ENCODE measurements at places on chromosomes 5 and 9.

DNA sequence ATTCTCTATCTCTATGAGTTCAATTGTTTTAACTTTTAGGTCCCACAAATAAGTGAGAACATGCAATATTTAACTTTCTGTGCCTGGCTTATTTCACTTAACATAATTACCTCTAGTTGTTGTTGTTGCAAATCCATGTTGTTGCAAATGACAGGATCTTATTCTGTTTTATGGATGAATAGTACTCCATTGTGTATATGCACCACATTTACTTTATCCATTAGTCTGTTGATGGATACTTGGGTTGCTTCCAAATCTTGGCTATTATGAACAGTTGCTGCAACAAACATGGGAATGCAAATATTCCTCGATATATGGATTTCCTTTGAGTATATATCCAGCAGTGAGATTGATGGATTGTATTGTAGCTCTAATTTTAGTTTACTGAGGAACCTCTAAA, 36.3 kb downstream of the MEGF9 start:
- DNase-seq, result no peak

DNA sequence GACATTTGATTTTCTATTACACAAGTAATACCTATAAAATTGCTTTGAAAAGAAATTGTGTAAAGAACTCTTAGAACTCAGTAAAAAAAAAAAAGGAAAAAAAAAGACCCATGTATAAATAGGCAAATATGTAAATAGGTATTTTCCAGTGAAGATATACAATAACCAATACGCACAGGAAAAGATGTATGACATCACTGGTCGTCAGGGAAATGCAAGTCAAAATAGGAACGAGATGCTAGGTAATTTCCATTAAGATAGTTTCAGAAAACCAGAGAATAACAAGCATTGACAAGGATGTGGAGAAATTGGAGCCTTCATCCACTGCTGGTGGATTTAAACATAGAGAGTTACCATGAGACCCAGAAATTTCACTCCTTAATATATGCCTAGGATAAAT, 708.8 kb downstream of the MTRR start:
- no peak for DNase-seq

DNA sequence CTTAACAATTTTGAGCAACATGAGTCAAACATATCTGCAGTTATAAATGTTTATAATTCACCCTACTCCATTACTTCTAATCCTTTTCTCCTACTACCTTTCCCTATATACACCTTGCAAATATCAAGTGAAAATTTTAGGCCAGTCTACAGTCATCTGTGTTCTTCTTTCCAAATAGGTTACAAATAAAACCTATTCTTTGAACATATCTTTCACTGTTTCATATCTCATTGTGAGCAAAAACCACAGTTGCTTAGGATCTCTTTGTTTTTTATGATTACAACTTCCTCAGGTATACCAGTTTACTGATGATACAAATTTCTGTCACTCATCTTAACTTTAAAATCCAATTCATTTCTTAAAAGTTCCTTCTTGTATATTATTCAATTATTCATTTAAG, 34.4 kb downstream of the RFX3 start:
- no peak for DNase-seq

DNA sequence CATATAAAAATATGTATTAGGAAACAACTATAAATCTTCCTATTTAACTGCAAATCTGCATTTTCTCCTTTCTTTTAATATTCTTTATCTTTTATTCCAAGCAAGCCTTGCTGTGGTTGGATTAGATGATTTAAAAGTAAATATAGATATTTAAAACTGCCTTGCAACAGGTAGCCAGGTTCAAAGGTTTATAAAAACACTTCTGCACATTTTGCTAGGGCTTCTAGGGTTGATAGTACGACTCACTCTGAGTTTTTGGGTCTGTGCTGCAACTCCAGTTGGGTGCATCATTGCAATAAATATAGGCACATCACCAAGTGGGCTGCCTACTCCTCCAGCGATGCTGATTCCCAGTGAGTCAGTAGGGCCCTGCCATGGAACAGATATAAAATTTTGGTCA, 167.7 kb downstream of the MPDZ start:
- no peak for DNase-seq

DNA sequence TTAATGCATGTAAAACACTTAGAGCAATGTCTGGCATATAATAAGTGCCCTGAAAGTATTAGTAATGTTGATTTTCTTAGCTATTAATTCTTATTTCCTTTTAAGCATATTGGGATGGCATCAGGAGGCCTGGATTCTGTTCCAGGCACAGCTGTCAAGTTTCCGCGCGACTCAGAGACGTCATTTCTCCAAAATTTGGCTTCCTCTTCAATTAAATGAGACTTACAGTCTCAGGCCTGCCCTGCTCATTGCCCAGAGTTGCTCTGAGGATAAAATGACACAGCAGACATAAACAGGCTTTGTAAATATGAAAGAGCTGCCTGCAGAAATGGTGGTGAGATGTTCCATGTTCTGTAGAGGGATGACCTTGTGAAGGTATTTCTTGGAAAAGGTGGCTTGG, 159.8 kb upstream of the GLRA1 start:
- no peak for DNase-seq

DNA sequence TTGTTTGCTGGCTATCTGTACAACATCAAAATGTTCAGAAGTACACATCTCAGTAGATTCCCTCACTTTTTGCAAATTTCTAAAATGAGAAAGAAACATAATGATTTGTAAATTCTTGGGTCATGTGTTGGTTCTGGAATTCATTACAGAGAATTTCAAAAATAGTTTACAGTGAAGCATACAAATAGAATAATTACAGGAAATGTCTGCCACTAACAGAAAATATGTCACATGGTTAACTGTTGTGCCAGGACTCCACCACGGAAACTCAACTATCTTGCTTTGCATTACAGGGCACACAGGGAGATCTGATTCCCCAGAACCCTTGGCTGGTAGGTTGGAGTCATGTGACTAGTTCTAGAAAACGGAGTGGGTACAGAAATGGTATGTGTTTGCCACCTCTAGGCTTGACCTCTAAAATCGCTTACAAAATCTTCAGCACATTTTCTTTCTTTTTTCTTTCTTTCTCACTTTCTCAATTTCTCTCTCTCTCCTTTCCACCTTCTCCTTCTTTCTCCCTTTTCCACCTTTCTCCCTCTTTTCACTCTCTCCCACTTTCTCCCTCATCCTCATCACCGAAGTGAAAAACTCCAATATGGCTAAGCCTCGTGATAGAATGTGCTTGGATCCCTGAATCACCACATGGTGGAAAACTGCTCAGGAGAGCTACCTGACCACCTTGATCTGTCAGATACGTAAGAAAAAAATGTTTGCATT, 32.4 kb downstream of the RASEF start:
- no peak for DNase-seq

DNA sequence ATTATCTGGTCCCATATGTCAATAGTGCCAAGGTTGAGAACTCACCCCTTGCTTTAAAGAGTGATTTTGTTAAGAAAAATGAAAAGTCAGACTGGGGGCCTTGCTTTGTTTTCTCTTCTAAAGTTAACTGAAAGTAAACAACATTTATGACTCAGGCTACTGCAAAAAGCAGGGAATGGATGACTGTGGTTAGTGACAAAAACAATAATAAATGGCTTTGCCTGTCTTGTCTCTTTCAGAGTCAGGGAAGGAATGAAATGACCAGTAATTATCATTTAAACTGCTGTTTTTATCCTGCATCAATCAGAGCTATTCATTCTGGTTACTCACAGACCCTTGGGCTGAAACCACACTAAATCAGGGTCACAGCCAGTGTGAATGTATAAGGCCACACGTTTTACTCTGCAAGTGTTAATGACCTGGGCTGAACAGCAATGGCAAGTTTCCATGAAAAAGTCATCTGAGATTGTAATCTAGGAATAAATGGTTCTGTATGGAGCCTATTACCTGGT, 112.2 kb downstream of the ZNF608 start:
- no peak for DNase-seq

GRCh38 chr5:14081791-14082190, 61.4 kb upstream of the TRIO start:
- DNase-seq, result no peak

DNA sequence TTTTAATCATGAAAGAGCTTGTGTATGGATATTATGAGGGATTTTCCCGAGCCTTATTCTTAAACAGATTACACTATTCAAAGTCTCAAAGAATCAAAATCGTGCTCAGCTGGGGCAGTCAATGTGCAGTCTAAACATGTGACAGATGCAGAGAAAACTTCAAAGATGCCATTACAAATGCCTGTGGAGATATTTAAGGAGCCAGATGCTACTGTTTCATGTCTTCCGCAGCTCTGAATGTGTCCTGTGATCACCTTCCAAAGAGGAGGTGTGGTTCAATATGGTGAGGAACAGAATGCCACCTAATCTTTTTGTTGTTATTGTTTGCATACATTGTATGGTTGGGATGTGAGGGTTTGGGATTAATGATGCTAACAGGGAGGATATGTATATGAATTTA, 593.3 kb upstream of the ARRDC3 start:
- no peak for DNase-seq

- DNase-seq, result no peak
Observed at GRCh38 chr9:73029346-73029745, 76.5 kb upstream of the ALDH1A1 start.

- DNase-seq, result no peak
Observed at GRCh38 chr9:32573821-32574220, 862 bp upstream of the NDUFB6 start.

GRCh38 chr9:5113994-5114748, 71.3 kb downstream of the INSL6 start:
- DNase-seq, result no peak

DNA sequence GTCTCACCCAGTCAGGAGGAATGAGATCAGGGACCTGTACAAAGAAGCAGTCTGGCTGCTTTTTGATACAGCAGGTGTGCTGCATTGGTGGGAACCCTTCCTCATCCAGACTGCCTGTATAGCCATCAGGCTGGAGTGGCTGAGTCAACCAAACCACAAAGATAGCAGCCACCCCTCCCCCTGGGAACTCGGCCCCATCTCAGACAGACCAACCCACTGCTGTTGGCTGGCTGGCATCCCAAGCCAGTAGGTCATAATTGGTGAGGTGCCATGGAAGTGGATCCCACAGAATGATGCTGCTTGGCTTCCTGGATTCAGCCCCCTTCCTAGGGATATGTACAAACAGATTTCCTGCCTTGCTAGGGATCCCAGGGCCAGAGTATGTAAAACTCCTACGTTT, 60.9 kb downstream of the YTHDC2 start:
- no peak for DNase-seq

DNA sequence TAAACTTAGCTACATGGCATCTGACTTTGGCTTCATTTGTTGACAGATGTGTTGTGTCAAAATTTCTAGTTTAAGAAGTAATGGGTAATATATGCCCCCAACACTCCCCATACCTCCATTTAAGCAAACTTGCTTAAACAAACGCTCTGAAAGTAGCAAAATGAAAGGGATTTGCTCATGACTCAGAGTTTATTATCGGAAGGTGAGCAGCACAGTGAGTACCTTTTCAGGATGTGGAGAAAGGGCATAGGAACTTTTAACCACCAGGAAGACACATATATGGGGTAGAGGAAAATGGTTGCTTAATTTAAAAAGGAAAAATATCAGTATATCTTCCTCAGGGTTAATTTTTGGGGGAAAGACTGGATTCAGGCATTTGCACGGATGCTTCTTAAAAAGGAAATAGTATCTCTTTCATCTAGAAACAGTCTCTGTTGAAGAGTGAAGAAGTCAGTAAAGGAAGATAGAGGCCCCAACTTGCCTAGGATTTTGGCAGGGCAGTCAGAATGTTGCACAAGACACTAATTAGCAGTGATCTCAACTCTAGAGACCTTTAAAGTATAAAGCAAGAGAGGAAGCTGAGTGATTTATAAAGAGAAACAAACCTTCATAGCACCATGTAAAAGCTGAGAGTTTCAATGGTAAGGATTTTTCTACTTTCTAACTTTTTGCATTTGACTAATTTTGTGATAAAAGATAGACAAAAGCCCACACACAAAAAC, 155.1 kb downstream of the TRIO start:
- no peak for DNase-seq

- DNase-seq, result no peak
Observed at GRCh38 chr9:108836781-108837180, 19.0 kb downstream of the ACTL7B start.

DNA sequence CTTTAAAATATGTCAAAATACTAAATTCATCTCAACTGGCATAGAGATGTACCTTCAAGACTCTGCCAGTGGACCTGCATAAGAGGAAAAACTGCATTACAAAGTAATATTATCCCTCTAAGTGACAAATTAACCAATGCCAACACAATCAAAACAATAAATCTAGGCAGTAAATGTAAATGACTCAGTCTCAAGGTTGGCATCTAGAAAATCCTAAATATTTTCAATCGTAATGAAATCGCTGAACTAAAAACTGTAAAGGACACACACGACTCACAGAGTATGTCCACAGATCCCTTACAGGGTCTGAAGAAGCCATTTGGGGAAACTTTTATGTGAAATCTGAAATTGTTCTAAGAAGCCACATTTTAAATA, 31.2 kb downstream of the ERMP1 start:
- no peak for DNase-seq

DNA sequence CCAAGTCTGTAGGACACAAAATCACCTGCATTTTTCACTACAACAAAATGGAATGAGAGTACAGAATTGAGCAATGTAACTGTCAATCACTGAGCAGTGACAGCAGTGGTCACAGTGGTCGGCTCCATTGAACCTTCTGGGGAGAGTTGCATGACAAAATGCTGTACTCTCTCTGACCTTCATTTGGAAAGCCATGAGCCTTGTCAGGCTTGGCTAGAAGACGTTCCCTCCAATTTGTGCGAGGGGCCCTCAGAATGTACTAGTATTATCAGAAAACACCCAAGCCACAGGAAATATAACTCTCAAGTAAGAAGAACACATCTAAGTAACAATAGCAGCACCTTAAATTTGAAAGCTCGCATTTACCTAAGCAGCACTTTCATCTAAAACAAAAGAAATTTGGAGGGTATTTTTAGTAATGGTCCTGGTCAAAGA, 425.6 kb upstream of the MEF2C start:
- no peak for DNase-seq

DNA sequence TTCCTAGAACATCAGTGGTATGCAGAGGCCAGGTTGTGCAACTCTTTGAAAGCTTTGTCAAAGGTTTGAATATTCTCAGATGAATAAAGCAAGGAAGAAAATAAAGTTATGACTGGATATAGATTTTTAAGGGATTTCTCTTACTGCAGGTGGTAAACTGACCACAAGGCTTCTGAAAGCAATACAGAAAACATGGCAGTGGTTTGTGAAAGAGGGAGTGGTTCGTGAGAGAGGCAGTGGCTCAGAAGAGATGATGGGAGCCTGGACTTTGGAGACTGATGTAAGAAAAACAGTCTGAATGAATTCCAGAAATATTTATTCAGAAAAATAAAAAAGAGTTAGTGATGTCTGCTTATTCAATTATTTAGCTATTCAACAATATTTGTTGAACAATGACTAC, 380.4 kb upstream of the CTNND2 start:
- no peak for DNase-seq

DNA sequence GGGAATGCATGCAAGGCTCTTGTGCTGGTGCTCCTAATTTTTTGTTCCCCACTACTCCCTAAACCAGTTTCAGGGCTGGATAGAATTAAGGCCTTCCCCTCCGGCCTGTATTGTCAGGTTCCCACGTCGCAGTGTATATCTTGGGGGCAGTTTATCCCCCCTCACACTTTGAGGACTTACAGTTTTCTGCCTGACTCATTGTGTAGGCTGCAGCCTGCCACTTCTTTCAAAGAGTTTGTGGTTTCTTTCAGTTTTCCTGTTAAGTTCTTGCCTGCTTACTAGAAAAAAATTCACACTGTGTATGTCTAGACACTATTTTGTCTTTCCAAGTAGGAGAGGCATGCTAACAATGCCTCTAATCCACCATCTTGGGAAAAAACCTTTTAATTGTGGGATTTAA, 28.4 kb upstream of the BTNL3 start:
- DNase-seq, result no peak

Data from stimulated activated CD4-positive, alpha-beta T cell treated with anti-CD3 and anti-CD28 coated beads, Interleukin-12 subunit alpha, Interleukin-12 subunit beta, amount 100 ng/mL, for 4 hours (primary cell).